ENCODE measurements at places on chromosomes 6 and 20.

- peak; percentile 68 for DNase-seq
These were observed at the start of gene OPRM1 for GRCh38 chr6:154039231-154039842. Gene OPRM1 (plus strand): TSS chr6:154039240. CDS start chr6:154039545, 305 bp downstream.

DNA sequence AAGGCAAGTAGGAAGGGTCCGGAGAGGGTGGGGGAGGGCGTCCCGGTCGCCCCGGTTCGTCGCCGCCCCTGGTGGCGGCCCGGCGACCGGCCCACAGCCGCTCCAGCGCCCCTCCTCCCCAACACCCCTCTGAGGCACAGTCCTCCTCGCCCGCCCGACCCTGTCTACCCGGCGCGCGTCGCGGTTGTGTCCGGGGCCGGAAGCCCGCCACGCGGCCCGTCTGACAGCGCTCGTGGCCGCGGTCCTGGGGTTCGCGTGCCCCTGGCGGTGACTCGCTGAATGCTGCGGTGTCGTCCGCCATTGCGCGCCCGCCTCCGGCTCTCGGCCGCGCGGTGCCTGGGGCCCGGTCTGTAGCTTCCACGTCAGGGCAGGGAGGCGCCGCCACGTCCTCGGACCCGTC lies 335.3 kb upstream of the DEFB115 start:
- DNase-seq = no peak

- peak; percentile 82 for DNase-seq
These were observed 17.5 kb downstream of the LEMD2 start for GRCh38 chr6:33771146-33772081.

- no peak for DNase-seq
These were observed 67.1 kb downstream of the LRFN2 start for GRCh38 chr6:40520084-40520483.

DNA sequence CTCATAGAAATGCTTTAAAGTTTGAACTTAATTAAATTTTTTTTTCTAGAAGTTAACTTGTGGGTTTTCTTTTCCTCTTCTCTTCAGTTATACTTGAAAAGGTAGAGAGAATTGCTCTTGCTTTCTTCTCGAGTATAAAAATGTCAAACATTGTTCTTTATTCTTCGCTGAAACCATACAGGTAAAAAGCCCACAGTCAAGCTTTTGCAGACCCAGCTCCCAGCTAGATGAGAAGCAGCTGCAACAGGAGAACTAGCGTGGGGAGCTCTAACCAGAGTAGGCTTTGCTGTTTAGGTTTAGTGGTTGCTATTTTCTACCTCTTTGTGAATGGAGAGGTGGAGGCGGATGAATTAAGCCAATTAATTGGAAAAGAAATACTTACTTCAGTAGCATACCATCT lies 102.7 kb downstream of the JARID2 start:
- DNase-seq = no peak

- no peak for DNase-seq
These were observed 89.3 kb downstream of the JPH2 start for GRCh38 chr20:44097521-44098255.

DNA sequence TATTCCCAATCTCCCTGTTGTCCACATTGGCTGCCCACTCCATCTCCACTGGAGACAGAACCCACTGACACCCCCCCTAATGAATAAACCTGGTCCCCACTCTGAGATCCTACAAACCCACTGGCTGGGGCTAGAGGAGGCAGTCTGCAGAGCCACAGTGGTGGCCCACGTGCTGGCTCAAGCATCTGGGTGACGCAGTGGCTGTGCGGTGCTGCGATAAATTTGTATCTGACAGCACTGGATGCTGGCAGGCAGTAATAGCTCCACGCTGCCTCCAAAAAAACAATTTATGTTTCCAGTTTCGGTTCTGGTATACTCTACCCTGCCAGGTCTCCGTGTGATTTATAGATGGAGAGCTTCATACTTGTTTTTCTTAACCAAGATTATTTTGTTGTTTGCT lies 87.1 kb upstream of the SYNDIG1 start:
- no peak for DNase-seq

GRCh38 chr6:143150281-143150680 lies 89.6 kb downstream of the AIG1 start:
- no peak for DNase-seq

- DNase-seq = no peak
These were observed 13.3 kb upstream of the ENPP5 start for GRCh38 chr6:46184114-46184513.

GRCh38 chr6:92364948-92365541 lies 1054.3 kb downstream of the EPHA7 start:
- no peak for DNase-seq

- DNase-seq = no peak
These were observed 52.5 kb upstream of the SLC22A16 start for GRCh38 chr6:110528930-110529325.

DNA sequence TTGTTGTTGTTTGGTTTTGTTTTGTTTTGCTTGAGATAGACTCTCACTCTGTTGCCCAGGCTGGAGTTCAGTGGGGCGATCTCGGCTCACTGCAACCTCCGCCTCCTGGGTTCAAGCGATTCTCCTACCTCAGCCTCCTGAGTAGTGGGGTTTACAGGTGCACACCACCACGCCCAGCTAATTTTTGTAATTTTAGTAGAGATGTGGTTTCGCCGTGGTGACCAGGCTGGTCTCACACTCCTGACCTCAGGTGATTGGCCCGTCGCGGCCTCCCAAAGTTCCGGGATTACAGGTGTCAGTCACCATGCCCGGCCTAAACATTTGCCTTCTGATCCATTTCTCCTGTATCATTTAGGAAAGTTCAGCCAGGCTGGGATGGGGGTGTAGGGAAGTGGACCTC lies 17.7 kb downstream of the DUSP22 start:
- DNase-seq = no peak

GRCh38 chr6:111248789-111249188 lies 161.5 kb downstream of the SLC16A10 start:
- DNase-seq = no peak

DNA sequence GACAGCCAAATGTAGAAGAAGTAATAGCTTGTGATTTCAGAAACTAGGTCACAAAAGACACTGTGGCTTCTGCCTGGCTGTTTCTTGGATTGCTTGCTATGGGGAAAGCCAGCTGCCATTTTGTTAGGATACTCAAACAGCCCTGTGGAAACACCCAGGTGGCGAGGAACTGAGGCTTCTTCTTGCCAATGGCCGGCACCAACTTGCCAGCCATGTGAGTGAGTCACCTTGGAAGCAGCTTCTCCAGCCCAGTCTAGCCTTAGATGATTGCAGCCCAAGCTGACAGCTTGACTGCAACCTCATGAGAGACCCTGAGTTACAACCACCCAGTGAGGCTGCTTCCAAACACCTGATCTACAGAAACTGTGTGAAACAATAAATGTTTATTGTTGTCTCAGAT lies 11.9 kb upstream of the KIAA1755 start:
- DNase-seq = no peak

DNA sequence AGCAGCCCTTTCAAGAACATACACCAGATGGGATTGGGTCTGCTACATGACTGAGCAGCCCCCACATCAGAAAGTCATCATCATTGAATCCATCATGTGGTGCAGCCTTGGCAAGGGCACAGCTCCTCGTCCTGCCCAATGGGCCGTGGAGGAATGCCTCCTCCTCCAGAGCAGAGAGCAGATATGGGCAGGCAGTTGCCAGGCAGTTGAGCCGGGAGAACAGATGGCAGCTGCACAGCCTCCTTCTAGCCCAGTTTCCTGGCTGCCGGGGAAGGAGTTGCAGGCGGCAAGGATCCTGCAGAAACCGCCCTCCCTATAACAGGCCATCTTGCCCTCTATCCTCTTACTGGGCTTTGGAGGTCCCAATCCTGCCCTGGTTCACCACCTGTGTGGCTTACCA lies 11.9 kb upstream of the ZFAND3 start:
- no peak for DNase-seq

DNA sequence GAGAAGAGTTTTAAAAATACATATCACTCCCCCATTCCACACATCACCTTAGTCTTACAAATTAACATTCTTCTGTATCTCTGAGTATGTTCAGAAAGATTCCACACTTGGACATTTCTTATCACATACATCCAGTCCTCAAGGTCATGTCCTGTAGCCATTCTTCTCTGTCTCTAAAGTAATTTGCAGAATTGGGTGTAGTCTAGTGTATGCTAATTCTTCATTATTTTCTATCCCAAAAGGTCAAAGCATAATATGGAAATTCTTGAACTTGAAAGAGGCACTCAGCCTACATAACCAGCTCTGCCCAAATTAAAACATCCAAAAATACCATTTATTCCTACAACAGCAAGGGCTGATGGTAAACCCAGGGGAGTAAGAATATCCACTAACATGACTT lies 286.0 kb downstream of the HAO1 start:
- no peak for DNase-seq

DNA sequence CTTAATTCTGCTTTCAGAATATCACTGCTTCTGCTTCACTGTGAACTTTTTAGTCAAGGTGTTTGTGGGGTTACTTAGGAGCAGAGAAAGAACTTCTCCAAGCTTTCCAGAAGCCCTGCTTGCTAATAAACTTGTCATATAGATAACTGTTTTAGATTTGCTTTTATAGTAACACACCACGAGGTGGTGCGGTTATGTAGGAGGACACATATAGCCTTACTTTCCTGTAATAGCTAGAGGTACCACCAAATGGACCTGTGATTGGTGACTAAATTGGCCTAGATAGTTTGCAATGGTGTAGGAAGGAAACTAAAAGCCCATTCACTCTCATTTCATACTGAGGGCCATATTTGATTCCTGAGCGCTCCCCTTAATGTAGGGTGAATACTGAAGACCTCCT lies 52.3 kb upstream of the BCLAF1 start:
- DNase-seq = no peak

- no peak for DNase-seq
These were observed 87.8 kb downstream of the PLCB4 start for GRCh38 chr20:9156529-9157280.

- DNase-seq = peak; percentile 72
These were observed 8.2 kb upstream of the CEP250 start for GRCh38 chr20:35447082-35447789.

GRCh38 chr6:112221981-112222852 lies 32.1 kb downstream of the LAMA4 start:
- no peak for DNase-seq

DNA sequence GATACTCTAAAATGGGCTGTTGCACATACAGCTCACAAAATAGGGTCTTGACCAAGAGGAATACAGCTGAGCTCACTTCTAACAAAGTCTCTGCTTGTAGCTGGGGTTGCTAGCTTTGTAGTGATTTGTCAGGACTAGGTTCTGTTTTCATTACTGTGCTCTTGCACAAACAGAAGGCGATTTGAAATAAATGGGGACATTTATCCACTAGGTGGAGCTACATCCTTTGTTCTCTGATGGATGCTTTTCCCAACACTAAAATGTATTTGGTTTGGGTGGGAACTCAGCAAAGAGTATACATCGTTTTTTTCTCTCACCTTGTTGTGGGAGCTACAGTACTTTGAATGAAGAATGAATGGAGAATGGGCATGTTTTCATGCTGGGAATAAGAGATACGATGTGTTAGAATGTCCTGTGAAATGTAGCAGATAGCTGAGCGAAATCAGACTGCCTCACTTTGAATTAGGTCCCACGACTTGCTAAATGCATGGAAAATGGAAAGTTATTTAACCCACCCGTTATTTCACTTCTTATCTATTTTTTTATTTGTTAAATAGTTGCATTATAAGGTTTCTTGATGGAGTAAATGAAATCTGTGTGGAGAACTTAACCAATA lies 494.7 kb upstream of the MAP3K7 start:
- DNase-seq = peak; percentile 45

DNA sequence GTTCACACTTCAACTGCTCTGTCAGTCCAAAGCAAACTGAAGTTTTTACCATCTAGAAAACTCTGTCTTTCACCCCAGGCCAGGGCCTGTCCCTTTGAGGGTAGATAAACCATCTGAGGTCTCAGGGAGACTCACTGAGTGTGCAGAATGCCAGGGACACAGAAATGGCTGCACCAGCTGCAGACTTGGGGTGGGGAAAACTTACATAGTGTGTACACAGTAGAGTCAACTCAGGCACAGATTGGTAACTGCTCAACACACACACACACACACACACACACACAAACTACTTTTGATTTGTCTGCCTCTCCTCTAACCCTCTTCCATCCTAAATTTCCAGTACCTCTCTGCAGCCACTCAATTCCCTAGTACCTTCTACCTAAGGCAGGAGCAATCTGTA lies 374.9 kb upstream of the JAG1 start:
- no peak for DNase-seq

Measured in iPS DF 6.9 (cell line).